ENCODE measurements at places on chromosomes 12 and 14. TPM values are rescaled to one million over a fixed set of nuclear protein-coding genes. Genes with fewer than 3 reads are reported as not detected.

- no peaks in the 10 kb centered on the region for H3K27me3 ChIP-seq
- peak; percentile 19 for DNase-seq
- H3K4me1 ChIP-seq: peaks cover 17% of the 10 kb centered on the region
- H3K4me3 ChIP-seq: peak overlapping the region; percentile 84
- peak overlapping the region; percentile 70 for H3K27ac ChIP-seq
- H3K36me3 ChIP-seq: no peaks in the 10 kb centered on the region
Observed at GRCh38 chr14:77097006-77097699, 905 bp upstream of the CIPC start.

Gene POLE
- 239 TPM for total RNA-seq

- peaks cover 5% of the 10 kb centered on the region for H3K4me1 ChIP-seq
- no peaks in the 10 kb centered on the region for H3K36me3 ChIP-seq
- no peak overlapping the region for H3K4me3 ChIP-seq
- no peaks in the 10 kb centered on the region for H3K27me3 ChIP-seq
Observed at GRCh38 chr12:25388183-25388582, 137.5 kb upstream of the KRAS start.

- H3K4me3 ChIP-seq: no peak overlapping the region
- H3K36me3 ChIP-seq: no peaks in the 10 kb centered on the region
- no peaks in the 10 kb centered on the region for H3K27me3 ChIP-seq
- DNase-seq: peak; percentile 70
- no peaks in the 10 kb centered on the region for H3K4me1 ChIP-seq
Observed at GRCh38 chr14:69475194-69475818, 9.2 kb upstream of the PLEKHD1 start.

Gene LAG3
- total RNA-seq: 4.1 TPM

- no peak overlapping the region for H3K27ac ChIP-seq
- H3K27me3 ChIP-seq: no peaks in the 10 kb centered on the region
- H3K4me1 ChIP-seq: no peaks in the 10 kb centered on the region
- no peaks in the 10 kb centered on the region for H3K36me3 ChIP-seq
Observed at GRCh38 chr12:114302606-114303315, 103.2 kb downstream of the TBX5 start.

Gene DLK1
- total RNA-seq: not detected

Gene NT5DC3
- total RNA-seq: 19.7 TPM

DNA sequence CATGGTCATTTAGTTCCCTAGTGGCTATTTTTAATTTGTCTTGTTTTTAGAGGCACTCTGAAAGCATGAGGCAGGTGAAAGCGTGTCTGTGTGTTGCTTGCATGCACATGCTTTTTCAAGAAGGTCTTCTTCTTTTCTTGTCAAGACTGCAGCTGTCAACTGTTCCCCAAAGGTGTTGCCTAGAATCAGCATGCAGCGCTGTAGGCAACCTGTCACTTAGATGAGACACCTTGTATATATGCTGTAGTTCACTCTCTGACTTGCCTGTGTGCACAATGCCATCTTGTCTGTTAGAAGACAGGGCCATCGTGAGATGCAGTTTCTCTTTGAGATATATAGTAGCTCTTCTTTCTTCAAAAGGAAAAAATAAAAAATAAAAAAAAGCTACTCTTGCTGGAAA, 885.7 kb downstream of the DIO2 start:
- H3K4me1 ChIP-seq: no peaks in the 10 kb centered on the region
- DNase-seq: no peak
- no peak overlapping the region for H3K4me3 ChIP-seq
- H3K27me3 ChIP-seq: no peaks in the 10 kb centered on the region
- no peak overlapping the region for H3K27ac ChIP-seq

- H3K4me1 ChIP-seq: peaks cover 9% of the 10 kb centered on the region
- DNase-seq: no peak
- H3K36me3 ChIP-seq: peaks cover 21% of the 10 kb centered on the region
- no peaks in the 10 kb centered on the region for H3K27me3 ChIP-seq
- H3K27ac ChIP-seq: peak overlapping the region; percentile 100
- peak overlapping the region; percentile 98 for H3K4me3 ChIP-seq
Observed at GRCh38 chr12:52070185-52070925, 577 bp downstream of the ATG101 start.

Gene SERPINA9
- total RNA-seq: not detected

Gene LRRC43
- total RNA-seq: not detected

DNA sequence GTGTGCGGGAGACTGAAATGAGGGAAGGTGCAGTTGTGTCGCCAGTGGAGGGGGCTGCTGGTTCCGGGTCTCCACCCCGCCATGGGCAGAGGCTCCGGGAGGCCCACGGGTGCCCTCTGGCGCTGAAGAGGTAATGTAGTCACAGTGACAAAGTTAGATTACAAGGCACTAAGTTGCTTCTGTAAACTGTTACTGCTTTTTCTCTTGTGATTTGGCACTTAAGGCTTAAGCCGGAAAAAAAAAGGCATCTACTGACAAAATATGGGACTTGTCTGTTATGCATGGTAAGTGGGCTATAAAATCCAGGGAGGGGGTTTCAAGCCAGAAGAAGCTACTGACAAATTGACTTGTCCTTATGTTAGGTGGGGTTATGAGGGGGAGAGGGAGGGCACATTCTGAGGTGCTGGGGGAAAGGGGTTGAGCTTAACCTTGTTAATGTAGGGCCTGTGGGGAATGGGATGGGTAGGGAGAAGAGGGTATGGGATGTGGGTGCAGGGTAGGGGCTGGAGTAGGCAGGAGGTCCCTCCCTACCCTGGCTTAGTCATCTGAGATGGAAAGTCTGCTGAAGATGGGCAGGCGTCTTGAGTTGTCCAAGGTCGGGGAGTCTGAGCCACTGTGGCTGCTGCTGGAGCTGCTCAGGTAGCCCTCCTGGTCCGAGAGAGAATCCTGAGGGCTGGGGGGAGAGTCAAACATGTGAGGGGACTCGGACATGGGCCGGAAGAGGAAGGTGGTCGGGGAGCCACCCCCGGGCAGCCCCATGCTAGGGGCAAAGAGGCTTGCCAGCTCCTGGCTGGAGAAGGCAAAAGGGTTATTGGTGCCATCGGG, 3.7 kb downstream of the ZFP36L1 start:
- DNase-seq: peak; percentile 93
- peak overlapping the region; percentile 55 for H3K27ac ChIP-seq
- peaks cover 29% of the 10 kb centered on the region for H3K4me1 ChIP-seq
- H3K27me3 ChIP-seq: no peaks in the 10 kb centered on the region

DNA sequence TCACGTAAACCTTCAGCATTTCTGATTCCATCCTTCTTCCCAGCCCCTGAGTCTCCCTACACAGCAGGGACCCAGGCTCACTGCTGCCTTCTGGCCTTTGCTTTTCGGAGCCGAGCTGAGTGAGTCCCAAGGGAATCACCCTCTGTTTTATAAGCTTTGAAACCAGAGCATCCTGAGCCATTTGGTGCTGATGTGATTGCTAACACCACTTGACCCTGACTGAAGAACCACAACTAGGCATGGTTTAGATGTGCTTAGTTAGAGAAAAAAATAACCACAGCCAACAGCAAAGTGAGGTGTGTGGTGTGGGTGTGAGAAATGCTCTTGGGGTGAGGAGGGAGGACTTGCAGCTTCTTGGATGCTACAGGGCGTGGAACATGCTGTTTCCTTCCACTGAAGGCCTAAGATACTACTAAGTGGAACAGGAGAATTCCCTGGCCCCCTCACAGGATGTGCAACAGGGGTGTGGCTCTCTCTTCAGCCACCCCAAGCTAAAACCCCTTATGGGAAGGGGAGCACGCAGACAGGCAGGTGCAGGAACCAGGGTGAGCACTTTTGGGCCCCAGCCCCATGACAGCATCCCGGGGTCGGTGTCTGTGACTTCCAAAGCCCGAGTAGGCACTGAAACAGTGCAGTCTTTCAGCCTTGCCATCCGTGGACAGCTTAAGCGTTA, at the start of gene TC2N:
TC2N (minus strand) TSS at position 221 of the 673 bp plus-strand sequence. CDS start 53,767 bp downstream, outside the sequence.
- H3K4me1 ChIP-seq: no peaks in the 10 kb centered on the region
- H3K27ac ChIP-seq: no peak within 1 kb of the TSS
- no peaks in the 10 kb centered on the region for H3K36me3 ChIP-seq
- no peak for DNase-seq

- no peak overlapping the region for H3K4me3 ChIP-seq
- no peak for DNase-seq
- H3K4me1 ChIP-seq: peaks cover 6% of the 10 kb centered on the region
- peaks cover 7% of the 10 kb centered on the region for H3K36me3 ChIP-seq
- H3K27me3 ChIP-seq: no peaks in the 10 kb centered on the region
Observed at GRCh38 chr12:112308652-112309051, 73.6 kb downstream of the HECTD4 start.

Gene SETD1B
- 23.8 TPM for total RNA-seq

DNA sequence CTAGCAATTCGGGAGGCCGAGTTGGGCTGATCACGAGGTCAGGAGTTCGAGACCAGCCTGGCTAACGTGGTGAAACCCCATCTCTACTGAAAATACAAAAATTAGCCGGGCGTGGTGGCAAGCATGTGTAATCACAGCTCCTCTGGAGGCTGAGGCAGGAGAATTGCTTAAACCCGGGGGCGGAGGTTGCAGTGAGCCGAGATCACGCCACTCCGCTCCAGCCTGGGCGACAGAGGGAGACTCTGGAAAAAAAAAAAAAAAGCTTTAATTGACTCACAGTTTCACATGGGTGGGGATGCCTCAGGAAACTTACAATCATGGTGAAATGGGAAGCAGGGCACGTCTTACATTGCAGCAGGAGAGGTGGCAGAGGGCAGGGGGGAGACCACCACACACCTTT, 30.6 kb upstream of the SLC2A3 start:
- no peak overlapping the region for H3K27ac ChIP-seq
- no peak overlapping the region for H3K4me3 ChIP-seq
- no peaks in the 10 kb centered on the region for H3K27me3 ChIP-seq
- H3K36me3 ChIP-seq: no peaks in the 10 kb centered on the region
- DNase-seq: no peak

DNA sequence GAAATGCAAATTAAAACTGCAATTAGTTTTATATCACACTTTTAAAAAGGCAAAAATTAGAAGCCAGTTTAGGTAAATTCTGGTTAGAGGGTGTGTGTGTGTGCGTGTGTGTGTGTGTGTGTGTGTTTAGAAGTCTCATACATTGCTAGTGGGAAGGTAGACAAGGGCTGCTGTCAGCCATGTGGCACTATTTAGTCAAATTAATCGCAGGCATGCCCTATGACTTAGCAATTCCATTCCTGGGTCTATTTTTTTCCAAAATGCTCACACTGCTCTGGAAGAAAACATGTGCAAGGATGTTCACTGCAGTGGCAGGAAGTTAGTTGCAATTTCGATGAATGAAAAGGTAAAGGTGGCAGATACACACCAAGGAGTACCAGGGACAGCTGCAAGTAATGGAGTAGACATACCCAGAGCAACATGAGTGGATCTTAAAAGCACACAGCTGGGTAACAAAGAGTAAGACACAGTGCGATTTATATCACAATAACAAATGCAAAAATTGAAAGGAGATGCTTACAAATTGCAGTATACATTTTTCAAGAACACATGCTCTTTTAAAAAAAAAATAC, 11.6 kb downstream of the CAPZA3 start:
- no peaks in the 10 kb centered on the region for H3K27me3 ChIP-seq
- no peak for DNase-seq
- H3K4me3 ChIP-seq: no peak overlapping the region
- H3K4me1 ChIP-seq: no peaks in the 10 kb centered on the region
- no peak overlapping the region for H3K27ac ChIP-seq
- H3K36me3 ChIP-seq: no peaks in the 10 kb centered on the region

- H3K4me3 ChIP-seq: no peak overlapping the region
- no peaks in the 10 kb centered on the region for H3K27me3 ChIP-seq
- DNase-seq: no peak
- no peak overlapping the region for H3K27ac ChIP-seq
- no peaks in the 10 kb centered on the region for H3K36me3 ChIP-seq
- no peaks in the 10 kb centered on the region for H3K4me1 ChIP-seq
Observed at GRCh38 chr12:119642986-119643385, 24.9 kb upstream of the PRKAB1 start.

Gene RNASE7
- not detected for total RNA-seq

Gene TAS2R8
- total RNA-seq: not detected

DNA sequence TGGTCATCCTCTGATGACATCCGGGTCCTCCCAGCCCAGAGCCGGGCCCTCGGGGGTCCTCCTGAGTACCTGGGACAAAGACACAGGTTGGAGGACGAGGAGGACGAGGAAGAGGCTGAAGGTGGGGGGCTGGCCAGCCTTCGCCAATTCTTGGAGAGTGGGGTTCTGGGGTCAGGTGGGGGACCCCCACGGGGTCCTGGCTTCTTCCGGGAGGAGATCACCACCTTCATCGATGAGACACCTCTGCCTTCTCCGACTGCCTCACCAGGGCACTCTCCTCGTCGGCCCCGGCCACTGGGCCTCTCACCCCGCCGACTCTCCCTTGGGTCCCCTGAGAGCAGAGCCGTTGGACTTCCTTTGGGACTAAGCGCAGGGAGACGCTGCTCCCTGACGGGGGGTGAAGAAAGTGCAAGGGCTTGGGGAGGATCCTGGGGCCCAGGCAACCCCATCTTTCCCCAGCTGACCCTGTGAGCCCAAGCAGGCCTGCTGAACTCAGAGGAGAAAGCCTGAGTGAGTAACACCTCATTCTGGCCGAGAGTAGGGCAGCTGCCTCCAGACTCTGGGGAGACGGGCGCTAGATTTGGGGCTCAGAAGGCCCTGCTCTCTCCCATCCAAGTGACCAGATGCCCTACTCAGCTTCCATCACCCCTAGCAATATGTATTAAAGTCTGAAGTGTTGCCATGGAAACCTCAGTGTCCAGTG, 1.3 kb upstream of the P3H3 start:
- H3K27ac ChIP-seq: peak overlapping the region; percentile 57
- peaks cover 15% of the 10 kb centered on the region for H3K36me3 ChIP-seq
- H3K4me1 ChIP-seq: peaks cover 28% of the 10 kb centered on the region
- H3K27me3 ChIP-seq: no peaks in the 10 kb centered on the region
- no peak overlapping the region for H3K4me3 ChIP-seq

Gene TEX22
- total RNA-seq: 2.1 TPM

DNA sequence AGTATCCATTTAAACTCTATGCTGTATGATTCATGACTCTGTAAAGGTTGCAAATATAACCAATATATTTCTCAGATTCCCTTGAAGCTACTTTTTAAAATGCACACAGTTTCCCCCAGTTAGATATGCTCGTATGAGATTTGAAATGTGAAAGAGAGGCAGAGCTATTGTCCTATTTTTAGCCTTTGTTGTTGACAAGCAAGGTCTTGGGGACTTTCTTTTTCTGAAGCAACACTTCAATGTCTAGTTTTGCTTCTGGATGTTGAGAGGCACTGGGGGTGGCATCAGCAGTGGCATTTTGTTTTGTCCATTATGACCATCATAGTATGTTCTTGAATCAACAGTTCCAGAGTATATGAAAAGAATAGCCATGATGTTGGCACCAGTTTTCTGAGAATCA, 63.4 kb downstream of the ASCL1 start:
- H3K4me1 ChIP-seq: no peaks in the 10 kb centered on the region
- no peak overlapping the region for H3K27ac ChIP-seq
- H3K4me3 ChIP-seq: no peak overlapping the region
- no peaks in the 10 kb centered on the region for H3K36me3 ChIP-seq

Measured in A673 (cell line).